ENCODE measurements at places on chromosomes 5 and 9.

- no peak for DNase-seq
Observed at GRCh38 chr5:107383414-107383813, 287.3 kb downstream of the EFNA5 start.

DNA sequence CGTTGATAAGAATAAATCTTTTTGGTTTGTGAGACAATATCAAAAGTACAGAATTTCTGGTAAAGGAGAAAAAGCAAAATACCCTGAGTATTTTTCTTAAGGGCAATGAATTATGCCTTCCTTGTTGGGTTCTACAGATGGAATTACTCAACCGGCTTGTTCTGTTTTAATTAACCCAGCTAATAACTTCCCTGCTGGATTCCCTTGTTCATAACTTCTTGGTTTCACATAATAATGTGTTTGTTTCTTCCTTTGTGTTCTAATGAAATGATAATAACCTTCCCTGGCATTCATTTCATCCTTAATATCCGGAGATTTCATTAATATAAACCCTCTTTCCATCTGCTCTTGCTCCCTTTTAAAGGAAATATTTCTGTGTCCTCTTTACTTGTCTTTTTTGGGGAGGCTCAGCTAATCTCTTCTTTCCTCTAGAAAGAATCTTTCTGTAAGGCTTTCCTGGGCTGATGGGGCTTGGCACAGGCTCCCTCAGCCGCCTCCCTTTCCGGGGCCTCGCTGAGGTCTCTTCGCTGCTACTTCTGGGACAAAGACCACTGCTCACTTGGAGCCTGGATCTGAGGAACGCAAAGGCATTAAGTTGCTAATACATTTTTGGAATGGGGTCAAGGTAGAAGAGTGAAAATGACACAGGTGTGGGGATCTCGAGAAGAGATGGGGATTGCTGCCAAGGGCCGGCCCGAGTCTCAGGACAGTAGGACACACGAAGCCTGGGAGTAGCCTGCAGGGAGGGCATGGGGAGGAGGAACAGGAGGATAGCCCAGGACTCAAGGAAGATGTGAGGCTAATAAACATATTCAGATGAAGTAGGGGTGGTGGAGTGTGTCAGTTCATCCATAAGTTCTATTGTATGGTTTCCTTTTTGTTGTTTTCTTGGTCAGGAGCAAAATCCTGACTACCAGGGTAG, 118.5 kb downstream of the NRG2 start:
- no peak for DNase-seq

DNA sequence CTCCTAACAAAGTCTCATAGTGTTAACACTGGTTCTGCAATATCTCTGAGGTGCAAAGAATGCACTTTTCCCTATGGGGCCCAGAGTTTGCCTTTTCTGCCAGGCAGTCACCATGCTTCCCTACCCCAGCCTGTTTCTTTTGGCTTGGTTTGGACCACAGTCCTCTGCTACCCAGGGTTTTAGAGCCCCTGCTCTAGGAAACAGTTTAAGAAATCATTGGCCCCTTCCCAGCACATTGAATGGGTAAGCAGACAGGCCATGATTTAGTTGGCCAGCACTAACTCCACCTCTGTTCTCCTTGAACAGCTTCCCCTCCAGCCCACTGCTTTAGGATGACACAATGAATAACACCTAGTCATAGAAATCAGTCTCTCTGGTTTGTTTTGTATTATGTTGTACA, 73.2 kb downstream of the UBAP1 start:
- no peak for DNase-seq

DNA sequence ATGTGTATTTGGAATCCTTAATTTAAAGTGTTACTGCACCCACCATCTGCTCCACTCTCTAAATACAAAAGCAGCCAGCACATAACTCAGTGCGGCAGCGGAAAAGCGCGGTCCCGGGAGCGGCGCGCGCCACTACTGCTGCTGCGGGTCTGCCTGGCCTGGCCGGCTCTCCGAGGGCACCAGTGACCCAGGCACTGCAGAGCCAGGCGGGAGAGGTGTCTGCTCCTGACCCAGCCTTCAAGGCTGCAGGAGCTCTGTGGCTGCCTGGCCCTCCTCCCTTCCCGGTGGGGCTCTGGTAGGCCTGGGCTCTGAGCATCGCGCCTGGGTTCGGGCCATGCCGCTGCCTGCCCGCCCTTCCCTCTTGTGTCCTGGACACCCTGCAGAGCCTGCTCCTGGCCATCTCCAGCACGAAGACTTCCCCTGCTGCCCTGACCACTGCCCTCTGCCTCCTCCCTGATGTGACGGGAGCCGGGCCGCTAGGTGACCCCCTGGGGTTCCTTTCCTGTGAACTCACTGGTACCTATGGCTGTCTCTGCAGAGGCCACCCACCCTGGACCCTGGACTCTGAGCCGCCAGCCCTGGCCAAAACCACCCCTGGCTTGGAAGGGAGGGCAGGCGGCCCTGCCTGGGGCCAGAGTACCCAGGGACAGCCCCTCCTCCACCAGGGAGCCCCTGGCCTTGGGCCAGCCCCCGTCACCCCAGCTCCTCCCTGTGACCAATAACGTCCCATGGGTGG, 32.8 kb upstream of the UBAC1 start:
- no peak for DNase-seq

- no peak for DNase-seq
Observed at GRCh38 chr9:84828046-84828445, 158.5 kb downstream of the NTRK2 start.

GRCh38 chr5:135890867-135891266, 4.8 kb downstream of the IL9 start:
- DNase-seq = no peak

DNA sequence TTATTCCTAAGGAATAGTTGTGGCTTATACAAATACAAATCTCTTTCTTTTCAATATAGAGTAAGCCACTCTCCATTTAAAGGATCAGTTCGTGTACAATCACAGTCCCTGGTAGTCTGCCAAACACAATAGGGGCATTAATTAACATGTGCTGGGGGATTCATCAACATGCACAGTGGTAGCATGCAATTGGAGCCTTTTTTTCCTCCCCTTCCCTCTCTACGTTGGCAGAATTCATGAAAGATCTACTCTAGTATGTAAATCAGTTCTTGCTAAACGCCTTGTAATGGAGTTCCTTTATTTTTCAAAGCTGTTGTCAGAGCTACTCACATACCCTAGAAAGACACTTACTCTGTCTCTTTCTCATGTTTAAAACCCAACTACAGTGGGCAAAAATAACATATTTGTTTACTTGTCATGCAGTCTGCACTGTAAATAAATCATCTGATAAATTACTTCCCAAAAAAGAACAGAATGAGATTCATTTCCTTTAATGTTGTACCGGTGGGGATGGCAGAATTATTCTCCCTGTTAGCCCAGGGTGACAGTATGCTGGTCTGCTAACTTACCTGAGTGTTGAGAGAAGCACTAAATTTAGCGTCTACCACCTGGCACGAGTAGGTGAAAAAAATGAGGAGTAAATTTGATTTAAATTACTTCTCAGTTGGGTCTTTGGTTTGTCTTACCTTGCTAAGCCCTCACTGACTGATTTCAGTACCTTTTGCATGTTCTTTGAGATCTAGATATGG, 341.5 kb upstream of the CCNH start:
- no peak for DNase-seq

- DNase-seq = no peak
Observed at GRCh38 chr5:40376566-40376965, 303.1 kb upstream of the PTGER4 start.

- no peak for DNase-seq
Observed at GRCh38 chr5:43209060-43209459, 17.0 kb downstream of the NIM1K start.

DNA sequence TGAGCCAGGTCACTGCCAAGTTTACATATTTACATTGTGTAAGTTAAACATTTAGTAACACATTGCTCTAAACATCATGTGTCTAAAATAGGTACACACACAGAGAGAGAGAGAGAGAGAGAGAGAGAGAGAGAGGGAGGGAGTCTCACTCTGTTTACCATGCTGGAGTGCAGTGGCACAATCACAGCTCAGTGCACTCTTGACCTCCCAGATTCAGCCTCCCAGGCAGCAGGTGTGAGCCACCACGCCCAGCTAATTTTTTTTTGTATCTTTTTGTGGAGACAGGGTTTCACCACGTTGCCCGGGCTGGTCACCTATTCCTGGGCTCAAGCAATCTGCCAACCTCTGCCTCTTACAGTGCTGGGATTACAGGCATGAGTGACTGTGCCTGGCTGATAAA, 1045.3 kb downstream of the TLE1 start:
- no peak for DNase-seq

All from left forelimb (tissue), 1 donor.